ENCODE measurements at places on chromosomes 1 and 21.

DNA sequence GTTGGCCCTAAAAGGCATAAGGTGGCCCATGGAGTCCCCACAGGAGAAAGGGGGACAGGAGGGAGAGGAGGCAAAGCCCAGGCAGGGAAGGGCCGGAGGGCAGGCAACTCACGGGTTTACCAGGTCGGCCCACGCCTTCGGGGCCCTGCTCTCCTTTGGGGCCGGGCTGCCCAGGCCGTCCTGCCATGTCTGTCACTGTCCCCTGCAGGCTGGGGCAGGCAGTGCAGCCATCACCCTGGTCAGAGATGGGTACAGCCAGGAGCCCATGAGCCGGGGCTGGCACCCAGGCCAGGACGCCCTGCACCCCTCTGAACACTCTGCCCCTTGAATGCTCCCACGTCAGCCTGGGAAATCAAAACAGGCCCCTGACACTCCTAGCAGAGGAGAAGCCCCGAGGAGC lies 19.8 kb downstream of the COL16A1 start:
- DNase-seq: no peak

GRCh38 chr1:99115231-99115630 lies 110.6 kb upstream of the PLPPR5 start:
- DNase-seq: no peak

DNA sequence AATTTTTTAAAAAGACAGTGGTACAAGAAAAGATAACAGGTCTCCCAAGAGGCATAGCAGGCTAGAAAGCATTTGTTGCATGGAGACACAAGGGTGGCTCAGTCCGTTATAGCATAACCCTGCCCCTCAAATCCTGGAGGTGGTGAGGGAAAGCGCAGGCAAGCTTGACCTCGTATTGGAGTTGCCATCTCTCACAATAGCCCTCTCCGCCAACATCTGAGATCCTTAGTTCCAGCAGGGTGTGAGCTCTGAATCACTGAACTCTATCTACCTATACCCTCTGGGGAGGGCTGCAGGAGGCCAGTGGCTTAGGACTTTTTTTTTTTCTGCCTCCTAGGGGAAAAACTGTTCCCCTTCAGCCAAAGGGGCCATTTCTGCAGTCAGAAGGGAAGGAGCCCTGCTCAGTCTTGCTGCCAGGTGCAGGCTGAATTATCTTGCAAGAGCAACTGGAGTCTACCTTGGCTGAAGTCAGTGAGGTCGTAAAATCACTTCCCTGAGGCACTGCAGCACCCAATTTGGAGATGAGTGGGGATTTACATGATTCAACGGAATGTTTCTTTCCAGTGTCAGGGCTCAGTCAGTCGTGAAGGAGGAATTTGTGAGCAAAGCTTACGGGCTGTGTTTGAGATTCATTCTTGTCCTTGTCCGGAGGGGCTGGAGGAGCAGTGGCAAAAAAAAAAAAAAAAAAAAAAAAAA lies 17.2 kb upstream of the C8A start:
- DNase-seq: no peak

- DNase-seq: no peak
These were observed 4.8 kb upstream of the WNT9A start for GRCh38 chr1:227952374-227953021.

DNA sequence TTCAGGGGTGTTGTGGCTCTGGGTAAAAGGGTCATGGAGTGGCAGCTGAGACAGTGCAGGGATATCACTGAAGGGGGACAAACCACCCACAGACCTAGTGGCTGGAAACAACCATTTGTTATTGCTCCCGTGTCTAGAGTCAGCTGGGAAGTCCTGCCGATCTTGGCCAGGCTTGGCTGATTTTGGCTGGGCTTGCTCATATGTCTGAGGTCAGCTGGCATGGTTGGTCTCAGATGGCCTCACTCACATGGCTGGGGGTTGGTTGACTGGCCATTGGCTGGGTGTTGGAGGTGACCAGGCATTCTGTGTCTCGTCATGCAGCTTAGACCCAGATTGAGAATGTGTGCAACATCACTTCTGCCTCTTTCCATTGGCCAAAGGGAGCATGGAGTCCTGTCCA lies 203.8 kb upstream of the POU3F1 start:
- no peak for DNase-seq

DNA sequence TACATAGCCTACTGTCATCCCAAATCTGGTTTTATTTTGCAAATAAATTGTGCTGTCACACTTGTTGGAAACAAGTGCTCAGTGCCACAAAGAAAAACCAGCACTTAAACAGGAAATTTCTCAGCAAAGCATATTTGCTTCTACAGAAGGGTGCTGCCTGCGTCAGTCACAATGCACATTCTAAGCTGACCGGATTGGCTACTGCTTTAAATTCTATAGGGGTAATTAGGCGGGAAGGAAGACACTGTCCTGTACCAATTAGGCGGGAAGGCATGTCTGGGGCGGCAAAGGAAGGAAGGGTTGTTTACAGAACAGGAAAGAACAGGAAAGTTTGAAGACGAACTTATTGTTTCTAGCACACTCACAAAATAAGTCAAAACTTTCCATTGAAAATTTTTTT lies 2.8 kb downstream of the IFI16 start:
- DNase-seq: no peak

DNA sequence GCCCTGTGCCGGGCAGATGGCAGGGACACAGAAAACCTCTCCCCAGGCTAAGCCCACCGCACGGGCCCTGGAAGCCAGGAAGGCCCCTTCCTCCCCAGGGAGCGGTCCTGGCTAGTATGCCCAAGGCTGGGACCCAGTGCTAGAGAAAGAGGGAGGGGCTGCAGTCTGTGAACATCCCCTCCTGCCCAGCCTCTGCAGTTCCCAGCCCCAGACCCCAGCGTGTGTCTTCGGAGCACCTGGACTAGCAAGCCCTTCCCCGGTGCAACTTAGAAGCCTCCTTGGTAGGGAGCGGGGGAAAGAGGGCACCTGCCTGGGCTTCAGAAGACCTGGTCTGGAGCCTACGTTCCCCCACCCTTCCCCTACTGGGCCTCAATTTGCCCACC lies 2.1 kb downstream of the PLEKHG5 start:
- no peak for DNase-seq

GRCh38 chr1:239997515-239998311 lies 94.0 kb upstream of the FMN2 start:
- DNase-seq: no peak

DNA sequence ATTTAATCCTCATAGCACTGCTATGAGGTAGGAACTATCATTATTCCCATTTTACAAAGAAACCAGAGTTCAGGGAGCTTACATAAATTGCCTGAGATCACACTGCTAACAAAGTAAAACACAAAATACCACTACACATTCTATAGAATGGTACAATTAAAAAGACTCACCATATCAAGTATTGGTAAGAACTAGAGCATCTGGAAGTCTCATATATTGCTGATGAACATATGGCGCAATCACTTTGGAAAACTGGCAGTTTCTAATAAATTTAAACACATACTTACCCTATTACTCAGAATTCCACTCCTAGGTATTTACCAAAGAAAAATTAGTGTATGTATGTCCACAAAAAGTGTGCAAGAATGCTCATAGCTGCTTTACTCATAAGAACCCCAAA lies 261.5 kb downstream of the RRAGC start:
- no peak for DNase-seq

- no peak for DNase-seq
These were observed at the start of gene GNG4 for GRCh38 chr1:235649368-235650163. Gene GNG4, minus strand, starts transcription at chr1:235649784. Its CDS starts 65,946 bp downstream, at chr1:235583838.

- no peak for DNase-seq
These were observed 63.9 kb downstream of the CHIA start for GRCh38 chr1:111354584-111354983.

- no peak for DNase-seq
These were observed 297.1 kb downstream of the GRIK1 start for GRCh38 chr21:29642551-29643245.

Measured in NCI-H1694 (cell line).